ENCODE measurements at places on chromosomes 6 and 20. TPM values are rescaled to one million over a fixed set of nuclear protein-coding genes. Genes with fewer than 3 reads are reported as not detected.

Gene THBD
- 94.3 TPM for total RNA-seq

Gene CFAP206
- 0.99 TPM for total RNA-seq

Gene RIMS1
- not detected for total RNA-seq

Gene SLC17A4
- not detected for total RNA-seq

Gene HIVEP1
- total RNA-seq, result 8.4 TPM

Gene PRL
- total RNA-seq, result not detected

Gene ABHD16A
- total RNA-seq, result 19.3 TPM

Gene RAB44
- 0.06 TPM for total RNA-seq

Gene PTPRT
- total RNA-seq, result not detected

Gene DACT2
- 0.14 TPM for total RNA-seq

Gene JPH2
- 4.9 TPM for total RNA-seq

Gene MDFI
- total RNA-seq, result 0.89 TPM

Gene PREX1
- total RNA-seq, result 13.4 TPM

Gene FLRT3
- total RNA-seq, result 2.2 TPM

Gene MATN4
- 0.09 TPM for total RNA-seq

Gene EMILIN3
- 0.43 TPM for total RNA-seq

Gene CABLES2
- total RNA-seq, result 5.5 TPM

Gene NT5E
- total RNA-seq, result 33.2 TPM

Gene OCSTAMP
- not detected for total RNA-seq

Gene TGM3
- not detected for total RNA-seq

Gene AHCY
- 316 TPM for total RNA-seq

Gene SLC17A3
- total RNA-seq, result 1.0 TPM

Gene GMPR
- 6.0 TPM for total RNA-seq

Gene PDE10A
- 28.6 TPM for total RNA-seq

Data from A549 treated with Mapracorat at 1 μM for 4 hours (cell line).